ENCODE measurements at places on chromosomes 7 and 10. TPM values are rescaled to one million over a fixed set of nuclear protein-coding genes. Genes with fewer than 3 reads are reported as not detected.

PRR15 gene
- total RNA-seq, result not detected

ECHDC3 gene
- total RNA-seq, result 127 TPM

OGDHL gene
- not detected for total RNA-seq

NRP1 gene
- total RNA-seq, result 29.1 TPM

SPACDR gene
- not detected for total RNA-seq

HYAL4 gene
- 2.2 TPM for total RNA-seq

SPDYE2B gene
- not detected for total RNA-seq

AMPH gene
- total RNA-seq, result 2.9 TPM

DLX5 gene
- total RNA-seq, result not detected

PTN gene
- total RNA-seq, result 4.2 TPM

PLAU gene
- 18.2 TPM for total RNA-seq

CYP2W1 gene
- not detected for total RNA-seq

CFAP43 gene
- not detected for total RNA-seq

OR6V1 gene
- total RNA-seq, result not detected

SFRP4 gene
- total RNA-seq, result 0.36 TPM

POM121C gene
- 19.8 TPM for total RNA-seq

PPP1R17 gene
- total RNA-seq, result not detected

C10orf67 gene
- 0.30 TPM for total RNA-seq

METTL2B gene
- 20.8 TPM for total RNA-seq

STYXL1 gene
- total RNA-seq, result 12.9 TPM

FXYD4 gene
- not detected for total RNA-seq

WNT8B gene
- total RNA-seq, result not detected

TNKS2 gene
- total RNA-seq, result 49.5 TPM

Data from psoas muscle (tissue), 8 donors.